ENCODE measurements at places on chromosomes 11 and 22.

DNA sequence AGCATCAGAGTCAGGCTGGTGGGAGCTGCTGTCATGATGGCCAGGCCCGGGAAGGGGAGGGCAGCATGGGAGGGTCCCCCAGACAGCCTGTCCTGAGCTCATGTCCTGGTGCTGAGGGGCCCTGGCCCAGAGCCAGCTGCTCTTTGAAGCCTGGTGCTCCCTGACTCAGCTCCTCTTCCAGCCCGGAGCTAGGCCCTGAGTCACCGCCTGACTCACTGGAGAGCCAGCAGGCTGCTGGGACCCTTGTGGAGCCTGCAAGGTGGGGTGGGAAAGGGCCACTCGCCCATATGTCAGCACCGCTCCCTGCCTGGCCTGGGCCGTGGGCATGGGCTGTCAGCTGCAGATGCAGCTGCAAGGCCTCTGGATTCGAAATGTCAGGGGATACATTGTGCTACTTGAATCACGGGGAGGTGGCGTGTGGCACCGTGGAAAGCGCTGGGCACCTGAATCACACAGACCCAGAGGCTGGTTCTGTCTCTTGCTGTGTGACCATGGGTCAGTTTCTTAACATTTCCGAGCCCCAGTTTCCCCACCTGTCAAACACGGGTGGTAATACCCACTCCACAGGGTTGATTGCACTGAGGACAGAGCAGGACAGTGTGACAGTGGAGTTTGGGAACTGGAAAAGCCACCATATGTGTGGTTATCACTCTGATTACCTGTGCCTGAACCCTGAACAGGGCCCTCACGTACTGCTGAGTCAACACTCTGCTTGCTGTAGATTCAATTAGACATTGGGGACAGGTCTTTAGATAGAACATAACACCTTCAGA, 4.4 kb downstream of the CACNA1I start:
- peak; percentile 94 for DNase-seq

DNA sequence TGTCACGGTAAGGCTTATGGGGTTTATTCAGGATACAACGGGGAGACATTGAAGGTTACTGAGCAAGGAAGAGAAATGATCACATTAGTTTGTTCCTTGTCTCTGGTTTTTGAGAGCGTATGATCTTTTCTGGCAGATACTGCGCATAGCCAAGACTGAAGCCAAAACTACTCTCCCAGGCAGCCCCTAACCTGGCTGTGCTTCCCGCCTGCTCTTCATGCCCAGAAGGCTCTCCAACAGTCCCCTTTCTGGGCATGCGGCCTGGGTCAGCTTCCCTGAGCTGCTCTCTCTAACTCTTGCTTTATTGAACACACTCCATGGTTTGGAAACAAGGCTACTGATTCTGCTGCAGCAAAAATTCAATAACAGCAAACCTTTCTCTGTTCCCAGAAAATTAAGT, 306.6 kb downstream of the BUD13 start:
- no peak for DNase-seq

DNA sequence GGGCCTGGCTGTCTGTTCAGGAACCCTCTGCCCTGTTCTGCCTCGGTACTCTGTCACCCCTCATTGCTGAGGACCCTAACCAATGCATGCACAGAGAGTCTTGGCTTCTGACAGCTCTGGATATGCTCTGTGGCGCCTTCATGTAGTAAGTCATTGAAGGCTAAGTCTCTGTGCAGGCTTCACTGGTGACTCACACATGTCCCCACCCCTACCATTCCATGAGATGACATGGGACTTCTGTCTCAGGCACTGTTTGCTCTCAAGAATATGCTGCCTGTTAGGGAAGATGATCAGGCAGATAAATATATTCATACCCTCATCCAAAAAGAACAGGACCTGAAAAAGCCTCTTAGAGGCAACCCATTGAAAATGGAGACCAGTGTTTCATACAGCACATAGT, 43.6 kb upstream of the HORMAD2 start:
- no peak for DNase-seq

DNA sequence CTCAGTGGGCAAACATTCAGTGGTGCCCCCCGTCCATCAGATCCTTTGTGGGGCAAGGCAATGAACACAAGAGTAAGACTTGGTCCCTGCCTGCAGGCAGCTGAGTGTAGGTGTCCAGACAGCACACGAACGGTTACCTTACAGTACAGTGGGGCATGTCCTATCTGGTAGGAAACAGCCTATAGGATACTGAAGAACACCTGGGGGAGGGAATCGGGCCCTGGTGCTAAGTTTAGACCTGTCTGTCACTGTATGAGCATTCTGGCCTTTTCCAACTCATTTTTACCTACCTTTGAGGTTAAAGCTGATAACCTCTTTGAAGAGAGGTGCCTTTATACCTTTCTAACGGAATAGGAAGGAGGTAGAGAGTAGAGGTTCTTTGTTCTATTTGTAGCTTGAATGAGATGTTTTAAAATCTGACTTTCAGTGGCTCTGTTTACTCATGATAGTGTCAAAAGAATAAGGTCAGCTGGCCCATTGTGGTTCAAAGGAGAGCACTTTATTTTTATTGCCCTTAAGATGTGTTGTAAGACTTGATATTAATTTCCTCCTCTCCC, 8.9 kb downstream of the ZNRF3 start:
- DNase-seq, result no peak

DNA sequence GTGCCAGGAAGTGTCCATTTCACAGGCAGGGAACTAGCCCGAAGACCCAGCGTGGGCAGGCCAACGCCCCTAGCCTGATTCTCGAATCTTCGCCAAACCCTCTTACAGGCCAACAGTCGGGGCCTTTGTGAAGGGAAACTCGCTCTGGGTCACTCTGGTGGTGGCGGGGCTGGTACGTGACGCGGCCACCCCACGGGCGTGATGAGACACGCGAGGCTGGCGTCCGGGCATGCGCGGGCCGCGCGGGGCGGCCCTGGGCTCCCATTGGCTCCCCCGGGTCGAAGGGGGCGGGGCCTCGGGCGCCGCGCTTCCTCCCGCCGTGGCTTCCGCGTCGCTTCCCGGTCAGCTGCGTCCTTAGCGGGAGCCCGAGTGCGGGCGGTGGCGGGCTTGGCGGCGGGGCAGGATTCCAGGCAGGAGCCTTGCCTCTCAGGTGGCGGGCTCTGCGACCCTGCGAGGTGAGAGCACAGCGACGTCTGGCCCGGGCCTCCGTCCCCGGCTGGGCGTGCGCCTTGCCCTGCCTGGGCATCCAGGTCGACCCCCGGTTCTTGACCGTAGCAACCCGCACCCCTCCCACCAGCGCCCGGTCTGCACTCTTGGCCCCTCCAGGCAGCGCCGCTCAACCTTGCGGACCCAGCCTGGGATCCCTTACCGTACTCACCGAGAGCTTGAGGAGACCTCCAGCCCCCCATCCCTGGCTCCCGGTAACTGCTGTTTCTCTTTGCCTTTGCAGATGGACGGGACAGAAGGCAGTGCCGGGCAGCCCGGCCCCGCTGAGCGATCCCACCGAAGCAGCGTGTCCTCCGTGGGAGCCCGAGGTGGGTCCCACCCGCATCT, at the start of gene FRMD8:
TSS of gene FRMD8 (plus strand) at position 331 of the 834 bp plus-strand sequence. CDS start at position 731, 400 bp downstream.
- DNase-seq, result peak; percentile 67

DNA sequence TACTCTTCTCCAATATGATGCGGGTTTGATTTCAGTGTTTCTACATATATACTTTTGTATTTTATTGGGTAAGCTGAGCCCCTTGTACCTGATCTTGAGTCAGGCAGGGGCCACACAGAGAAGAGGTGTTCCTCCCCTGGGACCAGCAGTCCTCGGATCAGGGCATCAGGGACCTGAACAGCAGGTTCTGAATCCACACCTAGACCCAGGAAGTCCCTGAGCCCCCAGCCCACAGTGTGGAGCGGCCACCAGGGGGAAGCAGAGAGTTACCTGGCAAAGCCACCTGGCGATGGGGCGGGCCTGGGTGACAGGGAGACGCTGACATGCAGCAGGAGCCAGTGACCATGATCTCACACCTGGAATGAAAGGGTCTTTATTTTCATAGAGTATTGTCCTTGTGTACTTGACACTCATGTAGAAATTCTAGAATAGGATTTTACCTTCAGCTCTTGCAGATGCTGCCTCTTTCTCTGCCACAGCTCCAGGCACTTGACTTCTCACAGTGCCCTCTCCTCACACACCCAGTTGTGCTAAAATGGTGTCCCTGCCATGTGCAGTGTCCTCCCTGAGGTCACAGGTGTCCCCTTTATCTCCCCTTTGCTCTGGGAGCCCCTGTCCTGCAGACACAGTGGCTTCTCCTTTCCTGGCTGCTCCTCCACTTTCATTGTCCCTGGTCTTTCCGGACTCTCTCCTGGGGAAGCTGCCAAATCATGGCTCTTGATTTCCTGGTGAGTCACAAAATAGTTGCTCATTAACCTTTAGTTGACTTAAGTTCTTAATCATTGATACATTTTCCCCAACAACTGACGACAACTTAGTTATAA, 48.5 kb downstream of the GGTLC2 start:
- peak; percentile 25 for DNase-seq

DNA sequence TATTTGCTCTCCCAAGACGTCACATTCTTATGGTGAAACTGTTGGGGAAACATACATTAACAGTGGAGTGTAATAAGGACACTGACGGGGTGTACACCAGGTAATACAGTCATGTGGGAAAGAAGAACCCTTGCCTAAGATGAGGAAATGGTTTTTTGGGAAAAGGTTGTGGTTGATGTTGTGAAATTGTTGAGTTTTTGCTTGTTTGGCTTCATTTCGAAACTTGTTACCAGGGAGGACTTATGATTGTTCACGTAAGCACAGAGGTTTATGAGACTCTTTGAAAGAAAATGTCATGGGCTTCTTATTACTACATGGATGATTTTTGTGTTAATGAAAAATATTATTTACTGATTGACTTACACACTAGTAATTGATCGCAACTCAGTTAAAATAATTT, 16.8 kb downstream of the ANO3 start:
- DNase-seq, result peak; percentile 6

- no peak for DNase-seq
These were observed 27.3 kb downstream of the FCHSD2 start for GRCh38 chr11:73114835-73115220.

- DNase-seq, result peak; percentile 47
These were observed 89.2 kb downstream of the PLEKHA7 start for GRCh38 chr11:16924826-16925560.

DNA sequence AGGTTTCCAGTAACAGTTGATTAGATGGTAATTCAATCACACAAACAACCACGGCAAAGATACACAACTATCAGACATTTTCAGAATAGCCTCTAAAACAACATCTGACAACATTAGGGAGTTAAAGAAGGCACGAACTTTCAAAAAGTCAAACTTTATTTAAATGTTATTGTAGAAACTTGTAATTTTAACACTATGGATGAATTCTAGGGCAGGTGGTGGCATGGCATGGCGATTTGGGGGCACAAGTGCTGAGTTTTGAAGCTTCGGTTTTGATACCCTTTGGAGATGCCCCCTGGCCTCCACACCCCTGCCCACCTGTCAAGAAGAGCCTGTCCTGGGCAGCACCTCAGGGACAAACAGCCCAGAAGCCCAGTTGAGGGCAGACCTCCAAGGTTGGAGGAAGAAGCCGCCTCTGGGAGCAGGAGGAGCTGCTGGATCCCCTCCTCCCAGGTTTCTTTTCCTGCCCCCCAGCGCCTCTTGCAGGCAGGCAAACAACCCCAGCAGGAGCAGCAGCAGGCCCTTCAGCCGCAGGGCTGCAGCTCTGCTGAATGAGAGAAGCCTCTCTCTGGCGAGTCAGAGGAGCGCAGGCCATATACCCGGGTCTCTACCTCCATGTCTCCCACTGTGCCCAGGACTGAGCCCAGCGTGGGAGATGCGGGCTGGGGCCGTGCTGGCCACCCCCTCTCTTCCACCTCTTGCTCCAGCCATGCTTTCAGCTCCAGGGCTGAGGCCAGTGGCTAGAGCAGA, 102.1 kb upstream of the IGLL5 start:
- no peak for DNase-seq

DNA sequence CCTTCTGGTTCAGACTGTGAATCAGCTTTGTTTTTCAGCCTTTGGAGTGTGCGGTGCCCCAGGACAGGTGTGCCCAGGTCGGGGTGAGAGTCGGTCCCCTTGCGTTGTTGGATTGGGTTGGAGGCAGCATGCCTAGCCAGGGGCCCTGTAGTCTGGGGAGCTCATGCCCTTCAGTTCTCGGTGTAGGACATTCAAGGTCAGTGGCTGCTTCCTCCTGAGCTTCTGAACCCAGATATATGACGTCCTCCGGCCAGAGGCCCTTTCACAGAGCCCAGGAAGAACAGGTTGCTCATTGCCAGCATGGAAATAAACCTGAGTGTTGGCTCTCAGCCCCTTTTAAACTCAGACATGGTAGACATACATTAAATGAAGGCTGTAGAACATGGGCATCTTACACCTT, 2.7 kb downstream of the CSRP3 start:
- no peak for DNase-seq

DNA sequence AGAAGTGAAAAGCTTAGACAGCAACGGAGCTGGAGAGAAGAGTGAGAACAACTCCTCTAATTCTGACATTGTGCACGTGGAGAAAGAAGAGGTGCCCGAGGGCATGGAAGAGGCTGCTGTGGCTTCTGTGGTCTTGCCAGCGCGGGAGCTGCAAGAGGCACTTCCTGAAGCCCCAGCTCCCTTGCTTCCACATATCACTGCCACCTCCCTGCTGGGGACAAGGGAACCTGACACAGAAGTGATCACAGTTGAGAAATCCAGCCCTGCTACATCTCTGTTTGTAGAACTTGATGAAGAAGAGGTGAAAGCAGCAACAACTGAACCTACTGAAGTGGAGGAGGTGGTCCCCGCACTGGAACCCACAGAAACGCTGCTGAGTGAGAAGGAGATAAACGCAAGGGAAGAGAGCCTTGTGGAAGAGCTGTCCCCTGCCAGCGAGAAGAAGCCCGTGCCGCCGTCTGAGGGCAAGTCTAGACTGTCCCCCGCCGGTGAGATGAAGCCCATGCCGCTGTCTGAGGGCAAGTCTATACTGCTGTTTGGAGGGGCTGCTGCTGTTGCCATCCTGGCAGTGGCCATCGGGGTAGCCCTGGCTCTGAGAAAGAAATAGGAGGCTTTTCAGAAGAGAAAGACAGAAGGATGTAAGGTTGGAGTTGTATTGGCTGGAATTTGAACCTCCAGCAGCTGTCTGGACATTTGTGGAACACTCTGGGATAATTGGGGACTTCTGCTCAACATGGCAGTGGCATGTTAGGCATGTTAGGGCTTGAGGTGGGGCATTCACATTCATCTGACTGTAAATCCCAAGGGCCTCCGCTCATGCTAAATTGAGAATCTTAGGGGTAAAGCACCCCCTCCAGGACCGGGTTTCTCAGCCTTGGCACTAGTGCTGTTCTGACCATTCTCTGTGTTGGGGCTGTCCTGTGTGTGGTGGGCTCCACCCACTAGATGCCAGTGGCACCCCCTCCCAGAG, 47.1 kb downstream of the BID start:
- DNase-seq, result no peak

DNA sequence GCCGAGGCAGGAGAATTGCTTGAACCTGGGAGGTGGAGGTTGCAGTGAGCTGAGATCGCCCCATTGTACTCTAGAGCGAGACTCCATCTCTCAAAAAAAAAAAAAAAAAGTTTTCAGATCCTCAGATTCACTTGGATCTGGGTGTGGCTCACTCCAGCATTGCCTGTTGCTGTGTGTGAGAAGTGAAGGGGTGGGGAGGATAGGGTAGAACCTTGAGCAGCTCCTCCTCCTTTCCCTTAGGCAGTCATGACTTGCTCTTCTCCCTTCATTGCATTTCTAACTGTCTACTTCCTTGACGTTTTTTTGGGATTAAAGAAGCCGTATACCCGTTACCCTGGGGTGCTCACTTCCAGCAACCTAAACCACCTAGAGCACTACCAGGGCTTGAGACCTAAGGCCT, 63.1 kb upstream of the YWHAH start:
- DNase-seq, result no peak
